Ecto neural progenitor cell (in vitro differentiated cells): ENCODE measurements at places on chromosomes 13 and 19.

- DNase-seq = no peak
Measured at GRCh38 chr13:39419876-39420275, 183.1 kb downstream of the LHFPL6 start.

DNA sequence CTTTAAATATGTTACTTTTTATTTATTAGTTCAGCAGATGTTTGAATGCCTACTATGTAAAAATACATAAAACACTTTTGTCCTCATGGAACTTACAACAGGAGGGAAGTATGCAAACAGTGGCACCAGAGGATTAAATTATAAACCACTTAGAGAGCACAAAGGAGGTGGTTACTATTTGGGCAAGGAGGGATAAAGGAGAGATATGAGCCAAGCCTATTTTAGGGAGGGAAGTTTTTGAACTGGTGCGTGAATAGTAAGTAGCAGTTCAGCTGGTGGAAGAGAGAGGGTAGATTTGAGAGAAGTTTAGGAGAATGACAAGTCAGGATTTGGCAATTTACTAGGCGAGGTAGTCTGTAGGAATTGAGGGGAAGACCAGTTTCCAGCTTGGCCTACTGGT is 8.6 kb downstream of the AKAP11 start:
- DNase-seq = no peak

- DNase-seq = no peak
Measured at GRCh38 chr13:49146950-49147355, 73.2 kb upstream of the MLNR start.

- DNase-seq = no peak
Measured at GRCh38 chr13:75829830-75830229, 193.7 kb downstream of the LMO7 start.

GRCh38 chr19:16061943-16062342 is 14.4 kb upstream of the TPM4 start:
- no peak for DNase-seq

DNA sequence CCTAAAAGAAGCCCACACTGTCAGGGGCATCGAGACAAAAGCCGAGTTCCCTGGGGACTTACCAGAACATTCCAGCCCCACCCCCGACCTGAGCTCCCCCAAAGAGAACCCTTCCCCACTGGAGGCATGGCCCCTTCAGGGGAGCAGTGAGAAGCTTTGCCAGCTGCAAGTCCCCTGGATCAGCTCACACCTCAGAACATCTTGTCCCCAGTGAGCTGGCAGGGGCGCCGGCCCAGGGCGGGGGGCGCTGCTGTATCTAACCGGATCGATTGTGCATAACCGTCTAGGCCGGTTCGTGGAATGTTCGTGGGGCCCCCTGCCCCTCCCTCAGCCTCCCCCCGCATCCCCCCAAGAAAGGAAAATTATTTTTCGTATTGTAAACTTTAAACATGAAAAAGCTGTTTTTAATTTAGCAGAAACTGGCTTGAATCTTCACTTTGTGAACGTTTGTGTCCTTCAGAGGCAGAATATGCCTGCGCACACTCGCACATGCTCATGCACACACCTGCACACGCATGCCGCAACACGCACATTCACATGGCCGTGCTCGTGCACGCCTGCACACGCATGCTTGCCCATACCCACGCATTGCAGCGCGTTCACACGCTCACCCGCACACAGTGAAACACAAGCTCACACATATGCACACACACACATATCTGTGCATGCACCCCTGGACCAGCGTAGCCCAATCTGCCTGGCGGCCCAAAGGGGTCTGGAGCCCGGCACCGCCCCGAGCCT is 12.0 kb upstream of the CRTC1 start:
- DNase-seq = no peak

- no peak for DNase-seq
Measured at GRCh38 chr19:32540621-32541020, 40.4 kb upstream of the PDCD5 start.

DNA sequence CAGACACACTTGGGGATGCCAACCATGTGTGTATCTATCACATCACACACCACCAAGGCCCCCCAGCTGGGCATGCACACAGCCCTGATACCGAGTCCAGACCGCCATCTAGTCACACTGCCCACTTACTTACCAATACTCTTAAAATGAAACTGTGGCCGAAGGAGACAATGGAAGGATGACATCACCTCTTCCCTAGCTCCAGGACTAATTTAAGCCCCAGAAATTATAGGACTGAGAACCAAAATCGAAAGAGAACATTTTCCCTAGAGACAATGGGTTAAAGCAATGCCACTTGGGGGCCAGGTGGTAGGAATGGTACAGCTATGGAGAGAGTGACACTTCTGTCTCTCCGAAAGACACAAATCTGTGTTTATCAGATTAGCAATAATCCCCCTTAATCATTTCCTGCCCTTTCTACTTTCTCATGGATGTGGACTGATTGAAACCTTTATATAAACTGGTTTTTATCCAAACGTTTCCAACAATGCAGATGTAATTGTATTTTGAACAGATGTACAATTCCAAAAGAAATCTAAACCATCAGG is 663 bp upstream of the GGACT start:
- DNase-seq = no peak

GRCh38 chr13:47250146-47250545 is 353.3 kb upstream of the HTR2A start:
- no peak for DNase-seq

DNA sequence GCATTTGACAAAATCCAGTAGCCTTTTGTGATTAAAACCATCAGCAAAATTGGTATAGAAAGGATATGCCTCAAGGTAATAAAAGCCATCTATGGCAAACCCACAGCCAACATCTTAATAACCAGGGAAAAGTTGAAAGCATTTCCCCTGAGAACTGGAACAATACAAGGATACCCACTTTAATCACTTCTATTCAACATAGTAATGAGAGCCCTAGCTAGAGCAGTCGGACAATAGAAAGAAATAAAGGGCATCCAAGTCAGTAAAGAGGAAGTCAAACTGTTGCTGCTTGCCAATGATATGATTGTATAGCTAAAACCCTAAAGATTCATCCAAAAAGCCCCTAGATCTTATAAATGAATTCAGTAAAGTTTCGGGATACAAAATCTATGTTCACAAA is 1510.3 kb downstream of the PCDH9 start:
- no peak for DNase-seq

GRCh38 chr13:23696610-23697009 is 126.4 kb downstream of the TNFRSF19 start:
- DNase-seq = no peak

DNA sequence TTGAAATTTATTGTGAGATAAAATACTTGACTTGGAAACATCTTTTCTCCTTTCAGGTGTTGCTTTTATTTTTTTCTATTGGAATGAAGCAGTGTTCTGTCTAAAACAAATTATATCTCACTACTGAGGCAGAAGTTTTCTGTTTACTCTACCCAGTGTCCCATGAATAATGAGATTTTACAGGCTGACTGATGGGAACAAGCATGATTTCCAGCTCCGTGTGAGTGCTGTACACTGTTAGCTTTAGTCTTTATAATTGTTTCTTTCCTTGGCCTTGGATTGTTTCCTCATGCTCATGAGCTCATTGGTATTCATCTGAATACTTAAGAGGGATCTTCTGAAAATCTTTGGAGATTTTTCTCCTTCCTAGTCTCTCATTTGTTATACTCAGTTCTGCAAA is 2049.5 kb upstream of the PRR20A start:
- no peak for DNase-seq

DNA sequence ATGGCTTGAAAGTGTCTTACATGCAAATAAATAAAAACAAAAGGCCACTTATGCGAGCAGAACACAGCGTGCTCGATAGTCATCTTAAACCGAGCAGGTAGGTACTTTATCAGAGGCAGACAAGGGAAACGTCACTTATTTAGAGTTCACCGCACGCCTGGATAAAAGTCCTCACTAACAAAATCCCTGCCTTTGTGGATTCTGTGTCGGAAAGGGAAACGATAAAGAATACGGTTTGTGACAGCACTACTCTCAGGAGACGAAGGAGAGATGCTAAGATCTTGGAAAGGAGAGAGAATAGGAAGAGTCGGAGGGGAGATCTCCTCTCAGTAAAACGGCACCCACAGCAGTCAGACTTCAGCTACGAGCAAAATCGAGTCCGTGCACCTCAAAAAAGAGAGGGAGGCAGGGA is 581 bp downstream of the RCBTB1 start:
- no peak for DNase-seq

DNA sequence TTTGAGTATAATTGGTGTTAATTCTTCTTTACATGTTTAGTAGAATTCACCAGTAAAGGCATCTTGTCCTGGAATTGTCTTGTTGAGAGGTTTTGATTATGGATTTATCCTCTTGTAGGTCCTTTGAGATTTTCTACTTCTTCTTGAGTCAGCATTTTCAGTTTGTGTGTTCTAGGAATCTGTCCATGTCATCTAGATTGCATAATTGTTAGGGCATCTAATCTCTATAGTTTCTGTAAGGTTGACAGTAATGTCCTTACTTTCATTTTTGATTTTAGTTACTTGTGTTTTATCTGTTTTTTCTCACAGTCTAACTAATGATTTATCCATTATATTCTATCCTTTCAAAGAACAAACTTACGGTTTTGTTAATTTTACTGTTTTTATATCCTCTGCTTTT is 492.0 kb downstream of the FGF9 start:
- DNase-seq = no peak

DNA sequence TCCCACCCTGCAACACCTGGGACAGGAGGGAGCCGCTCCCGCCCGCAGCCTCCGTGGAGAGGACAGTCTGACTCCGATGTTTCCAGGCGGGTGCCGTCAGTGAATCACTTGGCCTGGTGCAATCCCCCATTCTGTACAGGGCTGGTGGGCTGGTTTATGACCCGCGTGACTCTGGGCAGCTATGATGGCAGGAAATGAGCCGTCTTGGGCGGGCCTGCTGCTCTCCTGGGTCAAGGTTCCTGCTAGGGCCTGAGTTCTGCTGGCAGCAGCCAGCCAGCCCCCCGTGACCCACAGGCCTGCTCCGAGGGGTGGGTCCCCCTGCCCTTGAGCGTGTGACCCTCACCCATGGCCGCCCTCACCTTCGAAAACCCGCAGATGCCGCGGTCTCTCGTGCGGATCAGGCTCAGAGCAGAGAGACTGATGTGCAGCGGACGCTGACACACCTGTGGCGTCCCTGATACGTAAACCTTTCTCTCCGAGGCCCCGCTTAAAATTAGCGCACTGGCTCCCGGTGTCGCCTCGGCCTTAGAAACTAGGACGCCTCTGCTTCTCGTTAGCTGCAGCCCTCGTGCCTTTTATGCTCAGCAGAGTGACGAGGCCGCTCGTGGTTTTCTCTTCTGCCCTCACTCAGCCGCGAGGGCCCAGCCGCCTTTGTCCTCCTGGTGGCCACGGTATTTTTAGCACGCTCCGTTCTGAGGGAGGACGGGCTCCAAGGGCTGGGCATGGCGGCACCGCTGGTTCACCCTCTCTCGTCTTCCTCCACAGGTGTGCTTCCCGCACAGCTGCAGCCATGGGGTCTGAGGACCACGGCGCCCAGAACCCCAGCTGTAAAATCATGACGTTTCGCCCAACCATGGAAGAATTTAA is 63.4 kb downstream of the KDM4B start:
- no peak for DNase-seq

DNA sequence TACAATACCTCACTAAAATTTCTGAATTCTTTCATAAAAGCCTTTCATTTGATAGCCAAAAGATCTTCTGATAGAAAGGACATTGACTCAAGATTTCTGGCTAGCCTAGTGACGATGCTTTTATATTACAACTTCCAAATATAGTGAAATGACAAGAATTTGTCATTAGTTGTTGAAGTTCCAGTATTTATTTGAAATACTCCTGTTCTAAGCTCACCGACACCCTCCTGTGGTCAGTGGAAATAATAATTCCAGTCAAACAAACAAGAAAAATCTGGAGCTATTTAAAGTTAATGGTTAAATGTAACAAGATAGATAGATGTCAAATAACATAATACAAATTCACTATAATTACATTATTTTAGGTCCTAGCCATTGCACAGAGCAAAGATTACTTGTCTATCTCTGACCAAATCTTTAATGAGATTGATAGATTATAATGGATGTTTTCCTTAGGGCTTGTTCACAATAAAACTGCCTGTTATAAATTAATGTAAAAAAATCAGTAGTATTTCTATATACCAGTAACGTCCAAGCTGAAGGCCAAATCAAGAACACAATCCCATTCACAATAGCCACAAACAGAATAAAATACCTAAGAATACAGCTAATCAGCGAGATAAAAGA is 195.5 kb downstream of the RGCC start:
- no peak for DNase-seq

GRCh38 chr13:52844836-52845235 is 3.6 kb downstream of the PCDH8 start:
- no peak for DNase-seq

DNA sequence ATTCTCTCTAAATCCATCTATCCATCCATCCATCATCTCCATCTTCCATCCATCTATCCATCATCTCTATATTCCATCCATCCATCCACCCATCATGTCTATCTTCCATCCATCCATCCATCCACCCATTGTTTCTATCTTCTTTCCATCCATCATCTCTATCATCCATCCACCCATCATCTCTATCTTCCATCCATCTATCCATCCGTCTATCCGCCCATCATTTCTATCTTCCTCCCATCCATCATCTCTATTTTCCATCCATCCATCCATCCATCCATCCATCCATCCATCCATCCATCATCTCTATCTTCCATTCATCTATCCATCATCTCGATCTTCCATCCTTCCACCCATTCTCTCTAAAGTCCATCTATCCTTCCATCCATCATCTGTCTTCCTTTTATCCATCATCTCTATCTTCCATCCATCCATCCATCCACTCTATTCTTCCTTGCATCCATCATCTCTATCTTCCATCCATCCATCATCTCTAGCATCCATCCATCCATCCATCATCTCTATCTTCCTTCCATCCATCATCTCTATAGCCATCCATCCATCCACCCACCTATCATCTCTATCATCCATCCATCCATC is 34.7 kb downstream of the NWD1 start:
- DNase-seq = no peak

- peak; percentile 64 for DNase-seq
Measured at GRCh38 chr13:60267498-60268202, 103.9 kb upstream of the DIAPH3 start.

DNA sequence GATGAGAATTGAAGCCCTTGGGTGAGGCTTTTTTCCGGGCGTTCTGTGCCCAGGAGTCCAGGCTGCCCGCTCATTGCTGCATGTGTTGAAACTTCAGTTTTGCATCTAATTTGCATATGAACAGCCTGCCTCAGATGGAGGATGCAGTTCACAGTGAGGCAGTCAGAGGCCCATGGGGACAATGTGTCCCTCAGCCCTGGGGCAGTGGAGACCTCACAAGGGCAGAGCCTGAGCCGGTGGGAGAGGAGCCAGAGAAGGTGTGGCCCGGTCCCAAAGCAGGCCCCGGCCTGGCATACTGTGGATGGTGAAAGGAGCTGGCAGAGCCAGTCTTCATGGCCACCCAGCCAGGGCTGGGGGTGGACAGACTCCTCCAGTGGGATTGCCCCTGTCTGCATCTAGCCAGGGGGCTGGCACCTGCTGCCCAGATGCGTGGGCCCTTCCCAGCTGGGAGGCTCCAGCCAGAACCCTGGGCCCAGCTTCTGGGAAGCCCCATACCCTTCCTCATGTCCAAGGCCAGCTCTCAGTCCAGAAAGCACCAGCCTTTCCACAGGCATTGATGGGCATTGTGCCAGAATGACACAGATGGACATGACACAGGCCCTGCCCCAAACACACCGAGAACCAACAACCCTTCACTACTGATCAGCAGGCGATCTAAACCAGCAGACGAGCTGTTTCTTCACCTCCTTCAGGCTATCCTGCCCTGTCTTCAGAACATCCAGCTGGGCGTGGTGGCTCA is 32.9 kb upstream of the KCTD15 start:
- DNase-seq = no peak
